Smooth muscle cell of the pulmonary artery (primary cell): ENCODE measurements at places on chromosomes 1 and 21. TPM values are rescaled to one million over a fixed set of nuclear protein-coding genes. Genes with fewer than 3 reads are reported as not detected.

The ETV3L gene
- total RNA-seq = not detected in 2 replicates

The SPRR2D gene
- total RNA-seq = not detected in 2 replicates

The NR0B2 gene
- not detected in 2 replicates for total RNA-seq

The IARS2 gene
- 109 and 115 TPM in 2 replicates for total RNA-seq

The CD101 gene
- total RNA-seq = 0.36 and 0.59 TPM in 2 replicates

The TMEM269 gene
- 0.03 and 0.07 TPM in 2 replicates for total RNA-seq

The SSR2 gene
- total RNA-seq = 250 and 314 TPM in 2 replicates

The TACSTD2 gene
- total RNA-seq = 0.13 and 0.26 TPM in 2 replicates

The CLDN8 gene
- not detected in 2 replicates for total RNA-seq

The AMY1A gene
- not detected in 2 replicates for total RNA-seq

The SYT2 gene
- total RNA-seq = under 0.01 TPM in 1 of 2 replicates, not detected in the other

The ADAMTS1 gene
- total RNA-seq = 1,313 and 1,797 TPM in 2 replicates
